Activated naive CD8-positive, alpha-beta T cell treated with anti-CD3 and anti-CD28 coated beads, Interleukin-2, amount 50 U/mL, for 24 hours (primary cell): ENCODE measurements at places on chromosomes 7 and 10.
A peak's percentile ranks its signal among the peaks of the same experiment; 100 is the strongest.

DNA sequence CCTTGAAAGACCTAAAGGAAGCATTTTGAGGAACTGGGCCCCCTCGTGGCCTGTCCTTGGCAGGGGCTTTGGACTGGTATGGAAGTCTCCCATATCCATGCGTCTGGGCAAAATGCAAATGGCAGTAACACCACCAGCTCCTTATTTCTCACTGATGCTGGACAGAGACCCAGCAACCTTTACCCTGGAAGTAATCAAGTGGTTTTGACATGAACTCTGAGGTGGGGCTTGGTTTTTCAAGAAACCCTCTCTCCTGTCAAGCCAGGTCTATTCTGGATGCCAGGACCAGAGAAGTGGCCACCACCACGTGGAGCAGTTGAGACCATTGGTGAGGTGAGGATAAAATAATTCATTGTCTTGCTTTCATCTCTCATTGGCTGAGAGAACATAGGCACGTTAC, 84.4 kb downstream of the OTUD1 start:
- DNase-seq, result no peak

DNA sequence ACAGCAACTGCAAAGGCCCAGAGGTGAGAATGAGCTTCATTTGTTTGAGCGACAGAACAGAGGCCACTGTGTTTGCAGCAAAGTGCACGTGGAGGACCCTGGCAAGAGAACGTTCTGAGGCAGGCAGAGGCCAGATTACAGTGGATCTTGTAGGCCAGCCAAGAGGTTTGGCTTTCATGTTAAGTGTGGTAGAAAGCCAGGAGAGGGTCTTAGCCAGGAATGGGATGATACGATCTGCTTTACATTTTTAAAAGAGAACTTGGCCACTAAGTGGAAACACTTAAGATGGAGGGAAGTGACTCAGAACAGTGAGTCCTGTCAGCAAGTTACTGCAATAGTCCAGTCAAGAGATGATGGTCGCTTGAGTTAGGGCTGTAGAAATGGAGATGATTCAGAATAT, 4.6 kb downstream of the CCDC136 start:
- no peak for DNase-seq

GRCh38 chr10:22655312-22655981, 58.9 kb downstream of the PIP4K2A start:
- DNase-seq, result no peak

DNA sequence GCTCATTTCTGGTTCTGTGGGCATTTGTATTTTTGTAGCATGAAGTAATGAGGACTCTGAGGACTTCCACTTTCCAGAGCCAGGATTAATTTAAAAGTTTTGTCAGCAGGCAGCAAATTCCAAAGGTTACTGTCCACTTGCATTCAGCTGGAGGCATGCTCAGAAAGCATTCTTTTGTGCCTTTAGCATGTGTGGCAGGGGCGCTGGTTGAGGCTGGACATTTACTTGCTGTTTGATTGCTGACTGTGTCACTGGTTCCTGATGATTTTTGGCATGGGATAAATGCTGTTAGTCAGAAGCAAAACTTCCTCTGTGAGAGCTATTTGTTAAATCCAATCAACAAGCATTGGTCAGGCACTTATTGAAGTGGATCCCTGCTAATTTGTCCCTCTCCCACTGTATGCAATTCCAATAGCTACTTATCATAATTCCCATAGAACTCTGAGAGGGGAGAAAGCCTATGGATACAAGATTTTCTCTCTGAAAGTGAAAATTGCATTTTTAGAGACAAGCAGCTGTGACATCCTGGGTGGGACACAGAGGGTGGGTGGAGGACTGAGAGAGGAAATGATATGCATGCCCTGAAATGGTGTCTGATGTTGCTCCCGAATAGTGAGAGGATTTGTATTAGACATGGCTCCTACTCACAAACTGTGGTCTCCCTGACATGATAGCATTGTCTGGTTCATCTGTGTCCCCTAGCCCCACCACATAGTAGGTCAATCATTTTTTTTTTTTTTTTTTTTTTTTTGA, 161.2 kb upstream of the WDR11 start:
- DNase-seq, result no peak

DNA sequence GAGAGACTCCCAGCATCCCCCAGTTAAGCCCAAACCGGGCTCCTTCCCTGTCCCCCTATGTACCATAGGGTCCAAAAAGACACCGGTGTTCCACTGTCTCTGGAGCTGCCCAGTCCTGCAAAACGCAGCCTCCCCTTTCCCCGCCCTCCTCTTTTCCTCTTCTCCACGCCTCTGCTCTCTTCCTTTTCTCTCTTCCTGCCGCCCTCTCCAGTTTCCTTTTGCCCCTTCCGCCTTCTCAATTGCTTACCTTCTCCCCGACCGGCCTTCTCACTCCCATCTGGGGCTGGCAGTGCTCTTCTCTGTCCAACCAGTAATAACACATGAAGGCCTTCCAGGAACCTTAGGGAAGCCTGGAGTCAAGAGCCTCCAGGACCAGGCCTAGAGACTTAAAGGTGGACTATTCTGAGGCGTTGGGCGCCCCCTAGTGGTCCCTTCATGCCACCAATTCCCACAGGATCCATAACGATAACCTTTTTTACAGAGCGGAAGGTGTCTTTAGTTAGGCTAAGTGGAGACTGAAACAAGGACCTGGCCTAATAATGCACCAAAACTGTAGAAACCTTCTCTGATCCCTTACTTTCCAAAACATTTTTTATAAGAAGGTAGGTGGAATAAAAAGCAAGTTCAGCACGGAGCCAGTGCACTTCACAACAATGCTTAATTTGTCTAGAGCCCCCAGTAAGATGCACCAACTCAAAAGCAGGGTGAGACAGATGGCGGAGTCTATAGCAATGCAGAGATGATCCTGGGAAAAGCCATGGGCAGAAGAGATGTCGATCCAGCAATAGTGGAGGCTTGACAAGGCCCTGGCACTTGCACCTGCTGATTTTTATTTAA, 27.2 kb upstream of the MSRB2 start:
- DNase-seq, result peak; percentile 71

DNA sequence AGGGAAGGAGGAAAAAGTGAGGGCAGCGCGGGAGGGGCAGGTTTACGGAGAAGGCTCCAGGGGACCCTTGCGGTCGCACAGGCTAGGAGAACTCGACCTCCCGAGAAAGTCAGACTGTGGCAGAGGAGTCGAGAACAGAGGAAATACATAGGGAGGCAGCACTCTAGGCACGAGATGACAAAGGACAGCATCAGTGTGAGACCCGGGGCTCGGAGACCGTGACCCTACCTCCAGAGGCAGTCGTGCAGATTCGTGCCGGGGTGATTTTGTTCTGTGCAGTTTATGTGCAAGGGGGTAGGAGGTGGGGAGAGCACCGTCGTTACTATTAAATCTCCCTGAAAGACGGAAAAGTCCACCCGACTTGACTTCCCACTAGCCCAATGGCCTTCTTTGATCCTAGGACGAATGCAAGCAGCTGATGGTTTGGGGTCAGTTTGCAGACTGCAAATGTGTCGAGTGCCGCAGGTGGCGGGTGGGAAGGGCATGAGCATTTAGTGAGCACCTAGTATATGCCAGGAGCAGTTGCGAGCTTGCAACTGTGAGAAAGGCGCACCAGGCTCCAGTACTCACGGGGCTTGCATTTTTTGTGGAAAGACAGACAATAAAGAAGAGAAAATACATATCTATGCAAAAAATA, 674 bp upstream of the OSBPL3 start:
- peak; percentile 31 for DNase-seq

GRCh38 chr7:116246357-116246756, 36.0 kb downstream of the TES start:
- DNase-seq, result no peak

GRCh38 chr10:3538656-3539531, 246.1 kb downstream of the KLF6 start:
- DNase-seq, result no peak

GRCh38 chr10:27207350-27207749, 33.2 kb downstream of the ACBD5 start:
- no peak for DNase-seq

GRCh38 chr10:5413012-5413938, 918 bp downstream of the NET1 start:
- DNase-seq, result no peak
